CD8-positive, alpha-beta T cell (primary cell): ENCODE measurements at places on chromosomes 11 and 22.

DNA sequence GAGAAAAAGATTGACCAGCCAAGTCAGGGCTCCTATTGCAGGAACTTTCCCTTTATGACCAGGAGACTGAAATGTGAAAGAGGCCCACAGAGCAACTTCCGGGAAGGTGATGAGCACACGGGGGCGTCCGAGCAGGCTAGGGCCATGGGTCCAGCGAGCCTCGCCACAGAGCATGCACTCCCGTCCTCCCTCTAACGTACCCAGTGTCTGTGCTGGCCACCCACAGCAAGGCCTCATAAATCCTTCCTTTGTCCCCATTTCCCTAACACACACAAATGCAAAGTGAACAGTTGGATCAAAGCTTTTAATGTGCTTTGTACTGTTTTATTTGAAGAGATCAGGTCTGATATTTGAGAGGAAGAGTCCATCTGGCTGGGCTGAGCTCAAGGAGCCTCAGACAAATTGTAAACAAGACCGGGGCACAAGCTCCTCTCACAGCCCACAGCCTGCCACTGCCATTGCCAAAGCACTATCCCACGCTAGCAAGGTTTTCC lies 44.3 kb downstream of the BLID start:
- DNase-seq, result no peak

- DNase-seq, result no peak
These were observed 5.9 kb downstream of the HTR3A start for GRCh38 chr11:113980785-113981184.

DNA sequence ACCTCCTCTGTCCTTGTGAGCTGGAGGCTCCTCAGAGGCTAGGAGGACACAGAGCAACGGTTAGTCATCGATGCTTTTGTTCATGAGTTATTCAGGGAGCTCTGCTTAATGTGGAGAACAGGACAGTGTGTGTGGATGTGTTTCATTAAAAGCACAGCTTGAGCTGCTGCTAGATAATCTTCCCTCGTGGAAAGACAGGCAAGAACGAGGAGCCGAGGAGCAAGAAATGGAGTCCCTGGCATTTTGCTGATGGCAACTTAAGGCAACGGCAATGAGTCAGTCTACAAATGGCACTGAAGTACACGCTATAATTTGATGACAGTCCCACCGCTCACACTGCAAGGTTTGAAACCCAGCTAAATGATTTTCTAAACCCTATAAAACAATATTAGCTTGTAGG lies 106.2 kb downstream of the IGLL1 start:
- no peak for DNase-seq

- DNase-seq, result no peak
These were observed 16.3 kb upstream of the GPR83 start for GRCh38 chr11:94417386-94417987.

DNA sequence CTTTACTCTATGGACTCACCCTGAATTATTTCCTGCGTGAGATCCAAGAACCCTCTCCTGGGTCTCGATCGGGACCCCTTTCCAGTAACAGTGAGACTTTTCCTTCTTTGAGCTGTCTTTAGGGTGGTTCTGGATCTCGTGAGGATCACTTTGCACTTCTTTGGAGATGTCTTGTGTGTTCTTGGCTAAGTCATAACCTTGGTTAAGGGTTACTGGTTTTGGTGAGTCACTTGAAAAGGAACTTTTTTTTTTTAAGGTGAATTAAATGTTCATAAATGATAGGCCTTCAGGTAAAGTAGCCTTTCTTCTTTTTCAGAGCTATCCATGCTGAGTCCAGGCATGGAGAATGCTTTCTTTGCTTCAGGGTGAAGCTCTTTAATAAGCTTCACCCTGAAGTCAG lies 19.4 kb upstream of the GSTP1 start:
- DNase-seq, result no peak

DNA sequence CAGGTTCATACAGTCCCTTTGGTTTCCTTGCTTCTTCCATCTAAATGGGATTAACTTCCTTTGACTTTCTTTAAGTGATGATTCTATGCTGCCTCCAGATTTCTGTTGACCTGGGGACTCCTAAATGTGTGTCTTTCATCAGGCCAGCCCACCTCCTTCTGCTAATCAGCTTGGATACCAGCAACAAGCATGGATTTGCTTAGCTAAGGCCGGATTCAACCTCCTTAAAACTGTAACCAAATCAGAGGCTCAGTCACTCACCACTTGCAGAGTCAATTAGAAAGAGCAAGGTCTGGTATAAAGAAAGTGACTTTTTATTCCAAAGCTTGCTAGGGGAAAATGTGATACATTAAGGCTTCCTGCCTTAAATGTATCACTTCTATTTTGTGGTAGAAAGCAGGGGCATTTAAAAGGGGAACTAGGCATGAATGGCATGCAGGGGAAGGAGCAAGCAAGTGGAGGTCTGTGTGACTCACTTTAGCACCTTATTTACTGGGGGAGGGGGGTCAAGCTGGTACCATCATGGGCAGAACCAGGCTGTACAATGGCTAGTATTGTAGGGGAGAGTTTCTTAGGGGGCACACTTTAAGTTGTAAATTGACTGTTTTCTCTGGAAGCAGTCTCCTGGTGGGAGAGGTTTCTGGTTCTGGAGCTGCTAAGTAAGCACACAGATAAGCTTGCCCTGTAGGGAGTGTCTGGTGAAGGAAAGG lies 239.0 kb upstream of the PDGFD start:
- DNase-seq, result no peak

- no peak for DNase-seq
These were observed 1.5 kb downstream of the ZC3H7B start for GRCh38 chr22:41302811-41303210.

DNA sequence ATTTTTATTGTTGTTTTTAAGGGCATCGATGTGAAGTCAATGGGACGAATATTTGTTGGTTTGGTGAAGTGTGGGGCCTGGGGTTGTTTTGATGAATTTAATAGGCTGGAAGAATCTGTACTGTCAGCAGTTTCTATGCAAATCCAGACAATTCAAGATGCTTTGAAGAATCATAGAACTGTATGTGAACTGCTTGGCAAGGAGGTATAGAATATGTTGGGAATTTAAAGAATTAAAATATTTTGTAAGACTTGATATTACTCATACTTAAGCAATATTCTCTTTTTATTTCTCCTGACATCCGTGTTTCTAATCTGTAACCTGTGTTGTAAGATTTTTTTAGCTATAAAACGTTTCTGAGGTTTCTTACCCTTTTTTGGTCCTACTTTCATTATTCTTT lies 61.6 kb downstream of the DYNC2H1 start:
- no peak for DNase-seq

DNA sequence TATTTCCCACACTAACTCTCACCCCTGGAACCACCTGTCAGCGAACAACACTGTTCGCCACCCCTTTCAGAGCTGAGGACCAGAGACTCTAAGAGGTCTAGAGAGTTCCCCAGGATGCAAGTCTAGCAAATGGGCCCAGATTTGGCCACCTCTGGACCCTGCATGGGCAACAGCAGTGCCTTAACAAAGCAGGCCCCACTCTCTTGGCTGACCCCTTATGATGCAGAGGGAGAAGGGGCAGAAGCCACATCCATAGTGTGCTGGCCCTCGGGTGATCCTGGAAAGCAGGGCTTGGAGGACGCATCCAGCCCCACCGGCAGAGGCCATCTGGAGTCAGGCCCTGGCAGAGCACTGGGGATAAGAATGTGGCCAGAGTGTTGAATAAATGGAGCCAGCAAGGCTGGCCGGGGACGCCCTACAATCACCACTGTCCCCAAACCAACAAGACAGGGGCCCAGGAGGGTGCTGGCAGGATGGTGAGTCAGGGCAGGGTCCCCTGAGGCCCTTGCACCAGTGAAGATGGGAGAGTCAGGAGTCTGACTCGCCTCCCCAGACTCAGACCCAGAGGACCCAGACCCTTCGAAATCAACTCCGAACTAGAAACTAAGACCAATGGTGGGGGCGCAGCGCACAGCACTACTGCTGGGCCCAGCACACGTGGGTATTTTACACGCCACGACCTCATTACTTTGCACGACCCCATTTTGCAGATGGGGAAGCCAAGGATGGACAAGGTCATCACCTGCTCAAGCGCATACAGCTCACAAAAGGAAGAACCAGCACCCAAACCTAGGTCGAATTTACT lies 6.5 kb downstream of the CSNK1E start:
- DNase-seq, result no peak

DNA sequence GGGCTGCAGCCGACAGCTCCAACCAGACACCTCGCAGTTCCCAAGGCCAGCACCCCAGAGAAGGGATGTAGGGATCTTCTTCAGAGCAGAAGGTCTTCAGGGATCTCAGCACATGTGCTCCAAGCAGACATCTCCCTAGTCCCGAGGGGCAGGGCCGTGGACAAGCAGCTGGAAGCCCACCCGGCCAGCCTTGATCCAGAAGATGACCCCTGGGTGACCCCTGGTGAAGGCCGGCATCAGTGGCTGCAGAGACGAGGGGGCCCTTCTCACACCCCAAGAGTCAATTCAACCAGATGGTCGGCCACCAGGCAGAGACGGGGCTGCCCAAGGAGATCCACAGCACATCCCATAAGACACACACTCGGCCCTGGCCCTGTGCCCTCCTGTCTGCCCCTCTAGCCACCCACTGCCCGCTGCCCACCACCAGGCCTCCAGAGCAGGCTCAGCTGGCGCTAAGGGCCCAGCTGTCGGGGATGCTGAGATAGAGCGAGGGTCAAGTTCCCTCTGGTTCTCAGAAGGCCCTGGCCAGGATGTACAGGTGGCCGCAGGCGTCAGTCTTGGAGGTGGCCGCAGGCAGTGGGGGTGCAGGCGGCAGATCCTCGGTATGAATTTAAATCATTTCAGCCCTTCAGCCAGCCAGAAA lies 168.3 kb downstream of the BRD1 start:
- no peak for DNase-seq

DNA sequence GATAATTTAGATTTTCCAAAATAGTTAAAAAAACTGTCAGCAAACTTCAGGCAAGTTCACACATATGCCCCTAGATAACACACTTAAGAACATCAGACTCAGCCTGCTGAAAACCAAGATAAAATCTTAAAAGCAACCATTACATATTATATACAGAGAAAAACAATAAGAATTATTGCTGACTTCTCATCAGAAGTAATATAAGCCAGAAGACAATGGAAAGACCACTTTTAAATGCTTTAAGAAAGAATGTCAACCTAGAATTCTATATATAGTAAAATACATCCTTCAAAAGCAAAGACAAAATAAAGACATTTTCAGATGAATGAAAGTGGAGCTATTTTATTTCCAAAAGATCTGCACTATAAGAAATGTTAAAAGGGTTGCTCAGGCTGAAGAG lies 37.8 kb upstream of the SC5D start:
- no peak for DNase-seq
